ENCODE measurements at places on chromosomes 13 and 19.

DNA sequence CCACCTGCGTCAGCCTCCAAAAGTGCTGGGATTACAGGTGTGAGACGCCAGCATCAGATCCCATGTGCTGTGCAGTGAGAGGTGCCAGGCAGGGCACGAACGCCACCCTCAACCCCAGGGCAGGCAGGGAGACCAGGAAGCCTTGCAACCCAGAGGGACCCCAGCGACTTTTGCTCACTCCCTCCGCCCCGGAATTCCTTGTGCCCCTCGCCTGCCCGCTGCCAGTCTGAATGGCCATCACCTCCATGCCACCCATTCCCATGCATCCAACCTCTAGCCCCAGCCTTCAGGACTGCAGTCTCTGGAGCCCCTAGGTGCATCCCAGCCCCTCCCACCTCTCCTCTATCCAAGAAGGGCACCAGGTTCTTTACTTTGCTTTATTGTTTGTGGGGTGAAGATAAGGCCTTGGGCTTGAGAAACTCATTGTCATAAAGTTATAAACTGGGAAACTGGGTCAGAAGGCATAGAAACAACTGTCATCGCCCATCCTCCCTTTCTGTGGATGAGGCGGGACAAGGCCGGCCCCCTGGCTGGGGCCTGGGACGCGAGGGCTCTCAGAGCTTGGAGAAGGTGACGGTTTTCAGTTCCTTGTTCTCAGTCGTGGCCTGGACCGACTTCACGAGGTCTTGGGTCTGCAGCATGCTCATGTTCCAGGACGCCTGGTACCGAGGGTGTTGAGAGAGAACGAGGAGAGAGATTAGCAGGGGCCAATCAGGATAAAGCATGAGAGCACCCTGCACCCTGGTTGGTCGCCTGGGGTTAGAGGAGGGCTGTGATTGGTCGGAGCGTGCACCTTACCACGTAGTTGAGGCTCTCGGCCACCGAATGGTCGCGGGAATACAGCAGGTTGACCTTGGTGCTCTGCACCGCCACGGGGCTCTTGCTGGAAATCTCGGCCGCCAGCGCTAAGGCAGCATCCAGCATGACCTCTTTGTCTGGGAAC is 2.6 kb upstream of the LGALS4 start:
- DNase-seq, result no peak

DNA sequence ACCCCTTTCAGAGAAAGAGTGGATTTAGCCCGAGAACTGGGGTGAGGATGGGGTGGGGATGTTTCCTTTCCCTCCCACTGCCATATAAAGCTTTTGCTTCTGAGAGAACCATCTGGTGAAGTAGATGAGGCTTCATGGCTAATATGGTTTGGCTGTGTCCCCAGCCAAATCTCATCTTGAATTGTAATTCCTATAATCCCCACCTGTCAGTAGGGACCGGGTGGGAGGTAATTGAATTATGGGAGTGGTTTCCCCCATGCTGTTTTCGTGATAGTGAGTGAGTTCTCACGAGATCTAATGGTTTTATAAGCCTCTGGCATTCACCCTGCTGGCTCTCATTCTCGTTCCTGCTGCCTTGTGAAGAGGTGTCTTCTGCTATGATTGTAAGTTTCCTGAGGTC is 270.9 kb downstream of the LMO7 start:
- no peak for DNase-seq

GRCh38 chr19:15216363-15216762 is 15.6 kb upstream of the NOTCH3 start:
- DNase-seq, result no peak

- no peak for DNase-seq
These were observed 1.1 kb downstream of the WTIP start for GRCh38 chr19:34482380-34483250.

DNA sequence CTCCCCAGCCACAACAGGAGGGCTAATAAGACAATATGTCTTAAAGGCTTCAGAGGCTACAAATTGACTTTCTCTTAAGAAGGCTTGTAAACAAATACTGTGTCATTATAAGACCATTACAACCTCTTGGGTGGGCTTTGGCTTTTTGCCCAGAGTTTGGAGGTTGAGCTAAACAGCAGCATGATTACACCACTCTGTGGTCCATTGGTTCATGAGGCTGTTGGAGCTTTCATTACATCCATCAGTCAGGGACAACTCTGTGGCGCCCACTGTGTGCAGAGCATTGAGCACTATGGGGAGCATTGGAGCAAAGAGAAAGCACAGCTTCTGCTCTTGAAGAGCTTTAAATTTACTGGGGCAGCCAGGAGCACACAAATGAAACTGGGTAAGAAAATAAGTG is 75.9 kb downstream of the TNFSF11 start:
- no peak for DNase-seq

DNA sequence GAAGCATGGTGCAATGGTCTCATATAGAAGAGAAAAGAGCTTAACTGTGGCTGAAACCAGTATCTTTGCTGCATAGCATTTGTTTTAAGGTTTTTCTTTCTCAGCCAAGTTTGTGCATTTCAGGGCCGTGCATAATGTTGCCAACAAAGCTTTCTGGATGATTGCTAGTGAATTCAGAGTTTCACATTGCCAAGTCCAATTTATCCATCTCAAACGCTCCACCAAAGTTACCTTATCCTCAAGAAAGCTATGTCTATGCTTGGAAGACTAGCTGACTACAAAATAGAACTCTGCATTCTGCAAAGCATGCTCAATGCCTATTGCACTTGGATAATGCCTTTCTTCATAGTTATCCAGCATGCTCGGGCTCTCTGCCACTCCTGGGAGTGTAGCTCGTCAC is 535.8 kb upstream of the SGCG start:
- no peak for DNase-seq

GRCh38 chr13:37039896-37040295 is 19.6 kb downstream of the SUPT20H start:
- no peak for DNase-seq

DNA sequence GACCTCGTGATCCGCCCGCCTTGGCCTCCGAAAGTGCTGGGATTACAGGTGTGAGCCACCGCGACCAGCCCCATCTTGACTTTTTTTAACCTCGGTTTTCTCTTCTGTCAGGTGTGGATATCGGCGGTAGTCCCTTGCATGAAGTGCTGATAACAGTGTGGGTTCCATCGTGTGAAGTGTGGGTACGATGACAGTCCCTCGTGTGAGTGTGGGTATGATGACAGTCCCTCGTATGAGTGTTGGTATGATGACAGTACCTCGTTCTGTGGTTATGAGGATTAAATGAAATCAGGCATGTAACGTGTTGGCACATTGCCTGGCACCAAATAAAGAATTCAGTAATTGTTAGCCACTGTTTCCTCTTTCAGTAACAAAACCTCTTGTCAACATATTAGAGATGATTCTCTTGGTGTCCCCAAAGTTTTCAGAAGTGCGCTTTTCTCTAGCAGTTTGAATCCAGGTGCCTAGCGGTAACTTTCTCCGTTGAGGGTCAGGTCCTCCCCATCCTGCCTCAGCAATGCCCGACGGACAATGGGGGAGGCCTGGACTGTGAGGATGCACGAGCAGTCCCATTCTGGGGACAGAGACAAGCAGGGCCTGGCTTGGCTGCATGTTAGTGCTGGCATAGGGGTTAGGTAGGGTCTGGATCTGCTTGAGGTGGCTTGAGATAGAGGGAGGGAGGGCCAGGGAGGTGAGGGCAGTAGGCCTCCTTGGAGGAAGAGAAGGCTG is 15.3 kb downstream of the GATAD2A start:
- no peak for DNase-seq

GRCh38 chr13:96958286-96958891 is 35.9 kb downstream of the OXGR1 start:
- no peak for DNase-seq

- no peak for DNase-seq
These were observed 33.7 kb upstream of the VSTM2B start for GRCh38 chr19:29491995-29492577.

DNA sequence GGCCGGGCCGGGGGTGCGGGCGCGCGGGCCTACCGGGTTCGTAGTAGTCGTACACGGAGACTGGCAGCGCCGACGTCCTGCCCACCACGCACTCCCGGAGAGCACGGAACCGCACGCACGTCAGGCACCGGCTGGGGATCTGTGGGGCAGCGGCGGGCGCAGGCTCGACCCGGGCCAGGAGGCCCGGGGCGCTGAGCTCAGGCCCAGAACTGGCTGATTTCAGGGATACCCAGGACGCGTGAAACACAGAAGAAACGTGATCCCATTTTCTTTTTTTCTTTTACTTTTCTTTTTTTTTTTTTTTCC is 9.0 kb downstream of the F2RL3 start:
- DNase-seq, result no peak

DNA sequence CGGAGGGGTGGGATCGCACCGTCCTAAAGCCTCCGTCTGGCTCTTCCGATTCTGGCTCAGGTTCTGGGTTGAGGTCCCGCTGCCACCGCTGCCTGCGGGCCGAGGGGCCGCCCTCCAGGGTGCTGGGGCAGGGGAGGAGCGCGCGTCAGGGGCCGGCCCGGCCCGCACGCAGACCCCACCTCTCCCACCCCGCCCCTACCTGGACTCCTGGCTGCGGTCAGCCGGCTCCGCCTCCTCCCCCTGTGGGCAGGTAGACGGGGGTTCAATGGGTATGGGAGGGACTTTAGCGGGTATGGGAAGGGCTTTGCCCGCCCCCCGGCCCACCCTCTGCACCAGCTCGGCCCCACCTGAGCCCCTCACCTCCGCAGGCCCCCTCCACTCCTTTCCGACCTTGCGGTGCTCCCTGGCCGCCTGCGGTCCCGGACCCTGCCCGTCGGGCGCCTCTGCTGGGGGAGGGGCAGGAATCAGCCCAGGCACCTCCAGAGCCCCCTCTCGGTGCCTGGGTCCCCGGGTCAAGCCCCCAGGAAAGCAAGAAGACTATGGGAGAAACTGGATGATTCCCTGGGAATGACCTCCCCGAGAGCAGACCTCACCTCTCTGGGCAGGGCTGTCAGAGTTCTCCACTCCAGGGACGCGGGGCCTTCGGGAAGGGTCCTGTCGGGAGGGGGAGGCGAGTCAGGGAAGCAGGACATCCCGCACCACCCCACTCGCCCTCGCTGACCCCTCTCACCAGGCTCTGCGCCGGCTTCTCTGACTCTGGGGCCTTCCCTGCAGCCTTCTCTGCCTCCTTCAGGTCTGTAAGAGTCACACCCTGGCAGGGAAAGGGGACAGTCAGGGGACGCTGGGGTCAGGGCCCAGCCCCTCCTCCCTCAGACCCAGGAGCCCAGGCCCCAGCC is 17.0 kb downstream of the EPS8L1 start:
- no peak for DNase-seq

DNA sequence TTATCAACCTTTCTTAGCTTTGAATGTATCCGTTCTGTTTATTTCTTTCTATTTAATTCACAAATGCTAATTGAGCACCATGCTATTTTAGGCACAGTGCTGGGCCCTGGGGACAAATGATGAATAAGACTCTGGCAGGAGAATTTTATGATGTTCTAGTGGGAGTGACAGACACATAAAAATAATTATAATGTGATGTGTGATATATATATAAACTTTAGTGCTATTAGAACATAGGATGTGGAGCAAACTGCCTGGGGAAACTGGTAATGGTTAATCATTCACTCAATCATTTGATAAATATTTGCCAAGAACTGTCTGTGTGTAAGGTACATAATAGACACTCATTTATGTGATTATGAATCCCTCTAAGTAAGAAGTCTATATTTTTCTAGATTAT is 50.7 kb upstream of the FRY start:
- no peak for DNase-seq

GRCh38 chr13:113176280-113176679 is 17.8 kb downstream of the PROZ start:
- no peak for DNase-seq

- DNase-seq, result no peak
These were observed 596.5 kb upstream of the MIR17HG start for GRCh38 chr13:90751026-90751425.

DNA sequence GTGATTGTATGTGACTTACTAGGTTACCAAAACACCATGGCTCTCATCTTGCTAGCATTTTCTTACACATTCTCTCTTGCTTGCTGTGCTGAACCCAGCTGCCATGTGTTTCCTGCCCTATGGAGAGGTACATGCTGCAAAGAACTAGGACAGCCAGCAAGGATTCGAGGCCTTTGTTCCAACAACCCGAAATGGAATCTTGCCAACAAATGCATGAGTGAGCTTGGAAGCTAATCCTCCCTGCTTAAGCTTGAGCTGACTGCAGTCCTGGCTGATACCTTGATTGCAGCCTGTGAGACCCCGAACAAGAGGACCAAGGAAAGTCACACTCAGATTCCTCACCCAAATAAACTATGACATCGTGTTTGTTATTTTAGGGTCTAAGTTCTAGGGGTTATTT is 651.2 kb downstream of the SLITRK6 start:
- DNase-seq, result no peak

DNA sequence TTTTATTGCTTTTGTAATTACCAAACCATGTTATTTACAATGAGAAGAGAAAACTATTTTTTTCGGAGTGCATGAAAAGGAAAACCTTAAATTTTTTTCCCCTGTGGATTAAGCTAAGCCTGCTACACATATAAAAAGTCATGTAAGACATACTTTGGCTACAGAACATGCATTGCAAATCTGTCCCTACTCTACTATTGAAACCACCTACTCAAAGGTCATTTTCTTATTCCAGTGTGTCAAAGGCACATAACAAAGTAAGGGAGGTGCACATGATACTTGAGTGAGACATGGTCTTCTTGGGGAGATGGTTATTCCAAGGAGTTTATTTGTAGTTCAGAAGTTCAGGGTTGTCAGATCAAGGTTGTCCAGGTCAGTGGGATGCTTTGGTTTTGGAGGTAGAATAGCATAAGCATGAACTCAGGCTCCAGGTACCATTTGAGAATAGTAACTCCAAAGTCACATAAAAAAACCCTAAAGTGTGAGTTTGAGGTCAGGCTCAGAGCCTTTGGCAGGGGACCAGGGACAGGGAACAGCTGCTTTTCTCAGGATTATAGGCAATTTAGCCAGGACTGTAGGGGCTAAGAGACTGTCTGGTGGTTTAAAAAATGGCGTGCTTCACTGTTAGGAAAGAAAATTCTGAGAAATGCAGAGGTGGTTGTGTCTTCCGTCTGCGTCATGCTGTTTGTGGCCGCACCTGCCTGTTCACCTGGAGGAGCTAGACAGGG is 15.4 kb downstream of the FARP1 start:
- DNase-seq, result no peak

DNA sequence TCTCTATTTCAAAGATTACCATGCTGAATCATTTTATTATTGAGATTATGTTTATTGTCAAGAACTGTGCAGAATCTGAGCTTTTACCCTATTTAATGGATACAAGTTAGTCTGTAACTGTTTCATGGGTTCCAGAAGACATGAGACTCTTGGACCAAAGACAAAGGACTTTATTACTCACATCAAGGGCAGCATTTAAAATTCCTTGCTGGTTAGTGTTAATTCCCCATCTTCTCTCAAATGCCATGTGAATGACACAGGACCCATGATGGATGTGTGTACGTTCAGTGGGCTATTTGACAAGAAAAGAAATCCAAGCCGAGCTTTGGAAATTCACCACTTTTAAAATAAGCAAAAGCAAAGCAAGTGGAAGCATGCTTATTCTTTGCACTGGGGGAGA is 139.9 kb downstream of the PCDH20 start:
- DNase-seq, result no peak

GRCh38 chr13:32676242-32676641 is 90.0 kb downstream of the PDS5B start:
- no peak for DNase-seq

- no peak for DNase-seq
These were observed 21.7 kb downstream of the ZNF507 start for GRCh38 chr19:32367063-32367462.

All from HL-60 (cell line).